ENCODE measurements at places on chromosomes 4 and X. TPM values are rescaled to one million over a fixed set of nuclear protein-coding genes. Genes with fewer than 3 reads are reported as not detected.

The MAGEB10 gene
- total RNA-seq: not detected

The UGT2B17 gene
- not detected for total RNA-seq

The SPANXB1 gene
- total RNA-seq: not detected

- peak; percentile 29 for DNase-seq
Observed at GRCh38 chrX:55818673-55819375, 101.3 kb downstream of the RRAGB start.

DNA sequence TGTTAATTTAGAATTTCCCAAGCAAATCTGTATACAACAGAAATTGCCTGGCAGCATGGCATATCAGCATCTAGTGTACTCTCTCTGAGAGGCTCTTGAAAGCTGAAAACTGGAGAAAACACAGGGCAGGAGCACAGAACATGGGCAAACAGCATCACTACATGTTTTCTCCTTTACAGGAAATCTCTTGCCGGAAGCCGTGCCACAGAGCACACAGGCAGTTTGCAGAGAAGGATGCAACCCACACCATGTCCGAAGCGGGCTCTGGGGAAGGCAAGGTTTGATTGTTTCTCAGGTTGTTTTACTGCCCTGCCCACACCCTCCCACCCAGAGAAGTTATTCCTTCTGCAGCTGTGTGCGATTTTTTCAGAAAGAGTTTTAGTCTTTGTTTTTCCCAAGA is 41.1 kb upstream of the FAM9C start:
- no peak for DNase-seq

GRCh38 chrX:23662853-23663252 is 4.4 kb upstream of the PRDX4 start:
- DNase-seq: peak; percentile 7

DNA sequence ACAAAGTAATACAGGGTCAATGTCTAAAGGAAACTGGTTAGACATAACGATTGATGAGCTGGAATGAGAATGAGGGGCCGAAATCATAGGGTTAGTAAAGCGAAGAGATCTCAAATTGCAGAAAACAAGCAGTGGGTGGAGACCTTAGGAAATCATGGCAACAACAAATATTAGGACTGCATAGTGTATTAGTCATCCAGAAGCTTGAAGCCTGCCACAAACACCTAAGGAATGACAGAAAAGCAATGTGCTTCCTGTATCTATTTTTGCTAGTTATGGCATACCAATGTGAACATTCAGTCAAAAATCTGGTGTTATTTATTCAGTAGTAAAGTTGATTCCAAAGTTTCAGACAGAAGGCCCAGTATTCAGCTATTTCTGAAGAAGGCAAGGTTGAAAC is 410.9 kb upstream of the CT83 start:
- DNase-seq: peak; percentile 71

DNA sequence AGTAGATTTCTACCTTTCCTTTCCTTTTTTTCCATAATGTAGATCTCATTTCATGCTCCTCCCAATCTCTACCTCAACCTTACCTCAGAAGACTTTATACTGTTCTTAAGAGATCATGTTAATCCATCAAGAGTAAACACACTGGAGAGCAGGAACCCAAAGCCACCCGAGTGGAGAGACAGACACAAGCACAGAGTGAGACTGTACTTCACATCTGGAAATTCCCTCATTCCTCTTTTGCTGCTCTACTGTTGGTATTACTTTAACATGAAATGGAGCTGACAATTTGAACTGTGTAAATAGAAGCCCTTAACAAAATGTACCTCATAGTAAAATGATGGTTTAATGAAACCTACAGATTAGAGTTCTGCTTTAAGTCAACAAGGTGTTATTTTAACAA is 105.7 kb upstream of the RASGEF1B start:
- DNase-seq: no peak

GRCh38 chr4:54102531-54103106 is 2.7 kb downstream of the GSX2 start:
- no peak for DNase-seq

- peak; percentile 78 for DNase-seq
Observed at GRCh38 chr4:98657531-98658286, 702 bp downstream of the TSPAN5 start.

DNA sequence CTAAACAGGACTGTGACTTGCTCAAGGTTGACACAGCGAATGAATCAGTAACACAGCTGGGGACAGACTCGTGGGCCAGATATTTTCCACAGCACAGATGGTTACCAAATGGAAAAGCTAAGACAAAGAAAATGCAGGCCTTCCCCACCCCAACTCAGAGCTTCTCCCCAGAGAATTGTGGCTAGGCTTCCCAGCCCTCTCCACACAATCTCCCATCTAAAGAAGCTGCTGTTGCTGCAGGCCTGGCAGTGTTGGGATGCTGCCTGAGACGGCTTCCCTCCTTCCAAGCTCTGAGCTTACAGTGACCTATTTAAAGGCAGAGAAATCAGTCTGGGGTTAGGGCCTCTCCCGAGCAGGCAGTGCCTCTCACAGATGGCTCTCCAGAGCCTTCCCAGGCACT is 46.5 kb upstream of the PGRMC1 start:
- DNase-seq: no peak

- no peak for DNase-seq
Observed at GRCh38 chrX:99095965-99096635, 1314.0 kb downstream of the PCDH19 start.

DNA sequence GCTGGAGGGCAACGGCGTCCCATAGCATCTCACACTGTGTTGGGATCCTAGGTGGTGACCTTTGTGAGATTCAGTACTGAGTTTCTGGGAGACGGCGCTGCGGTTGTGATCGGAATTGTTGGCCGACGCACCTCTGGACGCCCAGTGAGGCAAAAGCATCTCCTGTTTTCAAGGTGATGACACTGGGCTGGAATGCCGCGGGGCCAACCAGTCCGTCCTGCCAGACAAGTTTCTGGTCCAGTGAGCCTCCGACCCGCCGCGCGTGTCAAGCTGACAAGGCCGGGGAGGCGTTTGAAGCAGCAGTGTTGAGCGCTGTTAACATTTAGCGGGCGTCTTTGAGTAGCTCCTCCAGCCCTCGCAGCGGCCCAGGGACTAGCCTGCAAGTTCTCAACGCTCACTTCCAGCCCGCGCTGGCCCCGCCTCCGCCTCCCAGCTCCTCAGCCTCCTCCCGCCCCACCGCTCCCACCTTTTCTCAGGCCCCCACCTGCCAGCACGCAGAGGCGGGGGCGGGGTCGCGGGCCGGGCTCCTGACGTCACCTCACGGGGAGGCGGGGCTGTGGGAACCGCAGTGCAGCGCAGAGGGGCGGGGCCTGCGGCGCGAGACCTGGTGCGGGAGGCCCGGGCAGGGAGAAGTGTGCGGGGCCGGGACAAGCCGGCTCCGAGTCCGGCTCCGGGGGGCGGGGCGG is 482 bp upstream of the CDS1 start:
- peak; percentile 89 for DNase-seq

- peak; percentile 48 for DNase-seq
Observed at GRCh38 chr4:61514991-61515390, 314.9 kb downstream of the ADGRL3 start.

DNA sequence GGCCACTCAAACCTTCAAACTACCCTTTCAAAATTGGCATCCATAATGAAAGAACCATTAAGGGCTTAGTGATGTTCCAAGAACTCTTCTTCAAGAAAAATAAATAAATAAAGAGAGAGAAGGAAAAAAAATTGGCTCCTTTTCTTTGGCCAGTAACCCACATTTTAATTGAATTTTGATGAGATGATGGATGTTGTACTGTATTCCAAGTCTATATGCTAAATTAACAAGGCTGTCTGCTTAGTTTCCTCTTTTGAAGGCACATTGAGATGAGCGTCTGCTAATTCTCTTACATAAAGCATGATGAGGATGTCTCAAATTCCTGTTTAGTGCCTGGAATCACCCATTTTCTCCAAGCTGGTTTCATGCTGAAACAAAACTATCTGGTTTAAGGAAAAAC is 33.4 kb downstream of the PHOX2B start:
- no peak for DNase-seq

DNA sequence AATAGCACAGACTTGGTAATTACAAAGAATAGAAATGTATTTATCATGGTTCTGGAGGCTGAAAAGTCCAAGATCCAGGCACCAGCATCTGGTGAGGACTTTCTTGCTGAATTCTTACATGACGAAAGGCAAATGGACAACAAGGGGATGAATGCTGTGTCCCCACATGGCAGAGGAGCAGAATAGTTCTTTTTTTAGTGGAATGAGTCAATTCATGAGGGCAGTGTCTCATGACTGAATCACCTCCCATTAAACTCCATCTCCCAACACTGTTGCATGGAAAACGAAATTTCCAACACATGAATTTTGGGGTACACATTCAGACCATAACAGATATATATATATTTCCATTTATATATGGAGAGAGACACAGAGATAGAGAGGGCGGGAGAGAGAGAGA is 628.3 kb downstream of the TRIML1 start:
- DNase-seq: no peak

DNA sequence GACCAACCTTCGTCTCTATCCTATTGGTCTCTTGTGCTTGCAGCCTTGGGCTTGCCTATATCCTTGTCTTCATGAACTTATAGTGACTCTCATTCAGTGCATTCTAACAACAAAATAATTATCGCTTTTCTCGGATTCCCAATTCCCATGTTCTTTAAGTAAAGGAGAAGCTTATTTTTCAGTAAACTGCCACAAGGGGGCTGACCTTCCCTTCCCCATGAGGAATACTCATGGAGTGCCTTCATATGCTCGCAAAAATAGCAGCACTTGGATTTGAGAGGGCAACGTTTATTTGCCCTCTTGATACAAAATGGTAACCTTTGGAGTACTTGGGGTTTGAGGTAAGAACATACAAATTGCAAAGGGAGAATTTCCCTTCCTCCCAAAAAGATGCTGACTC is 183.2 kb upstream of the TENT5D start:
- no peak for DNase-seq

All from bronchial epithelial cell (primary cell).